ENCODE measurements at places on chromosomes 2 and 18.

DNA sequence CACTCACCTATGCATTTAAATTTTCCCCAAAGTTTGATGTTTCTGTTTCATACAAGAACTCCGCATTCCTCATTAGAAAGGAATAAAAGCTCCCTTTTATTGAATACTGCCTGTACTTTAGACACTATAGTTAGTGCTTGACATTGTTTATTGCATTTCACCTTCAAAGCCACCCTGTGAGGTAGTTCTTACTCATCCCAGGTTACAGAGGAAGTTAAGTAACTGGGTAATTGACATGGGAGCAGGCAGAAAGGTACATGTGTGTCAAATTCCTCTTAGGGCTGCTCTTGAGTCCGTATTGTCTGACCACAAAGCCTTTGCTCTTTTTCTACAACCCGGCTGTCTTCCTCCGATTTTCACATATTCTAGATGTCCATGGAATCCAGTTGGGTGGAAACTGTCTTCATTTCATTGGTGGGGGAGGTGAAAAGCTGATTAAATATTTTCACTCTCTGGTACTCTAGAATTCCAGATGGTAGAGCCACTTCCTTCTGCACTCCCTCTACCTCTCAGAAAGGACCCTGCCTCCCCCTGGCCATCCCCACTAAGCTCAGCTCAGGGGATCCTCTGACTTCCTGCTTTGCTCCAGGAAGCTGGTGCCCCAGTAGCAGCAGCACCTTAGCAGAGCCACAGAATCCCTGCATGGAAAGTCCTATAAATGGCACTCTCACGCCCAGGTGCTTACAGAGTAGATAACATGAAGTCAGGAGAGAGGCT is 319.2 kb downstream of the LRATD1 start:
- DNase-seq: no peak

GRCh38 chr2:15094161-15094560 is 461.6 kb downstream of the LRATD1 start:
- DNase-seq: no peak

- DNase-seq: no peak
These were observed 216.0 kb downstream of the SCG2 start for GRCh38 chr2:223386189-223386588.

DNA sequence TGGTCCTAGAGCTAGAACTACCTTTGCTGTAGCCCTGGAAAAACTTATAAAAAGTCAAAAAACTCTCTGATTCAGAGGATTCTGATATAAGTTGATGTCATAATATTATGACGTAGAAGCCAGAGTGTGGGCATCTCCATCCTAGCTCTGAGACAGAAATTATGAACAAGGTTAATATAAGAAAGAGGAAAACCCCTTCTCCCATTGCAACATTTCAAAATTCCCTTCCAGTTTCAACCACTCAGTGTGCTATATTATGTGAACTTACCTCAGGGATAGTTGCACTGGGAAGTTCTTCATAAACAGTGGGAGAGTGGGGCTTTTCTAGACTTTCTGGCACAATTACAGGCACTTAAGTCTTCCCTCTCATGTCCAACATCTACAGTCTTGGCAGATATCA is 171.6 kb downstream of the PIK3C3 start:
- DNase-seq: no peak

DNA sequence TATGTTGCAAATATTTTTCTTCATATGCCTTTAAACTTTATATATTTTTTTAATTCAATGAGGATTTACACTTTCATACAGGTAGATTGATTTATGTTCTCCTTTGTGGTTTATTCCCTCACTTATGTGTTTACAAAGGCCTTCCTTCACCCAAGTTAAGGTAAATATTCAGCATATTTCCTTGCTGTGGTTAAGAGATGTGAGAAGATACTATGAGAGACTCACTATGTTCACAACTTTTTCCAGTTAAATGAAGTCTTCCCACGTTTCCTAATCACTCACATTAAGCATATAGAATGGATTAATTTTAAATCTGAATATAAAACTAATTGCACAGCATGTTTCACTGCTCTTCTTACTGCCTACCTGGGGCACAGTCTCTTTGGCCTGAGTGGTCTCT is 597 bp downstream of the PECR start:
- no peak for DNase-seq

DNA sequence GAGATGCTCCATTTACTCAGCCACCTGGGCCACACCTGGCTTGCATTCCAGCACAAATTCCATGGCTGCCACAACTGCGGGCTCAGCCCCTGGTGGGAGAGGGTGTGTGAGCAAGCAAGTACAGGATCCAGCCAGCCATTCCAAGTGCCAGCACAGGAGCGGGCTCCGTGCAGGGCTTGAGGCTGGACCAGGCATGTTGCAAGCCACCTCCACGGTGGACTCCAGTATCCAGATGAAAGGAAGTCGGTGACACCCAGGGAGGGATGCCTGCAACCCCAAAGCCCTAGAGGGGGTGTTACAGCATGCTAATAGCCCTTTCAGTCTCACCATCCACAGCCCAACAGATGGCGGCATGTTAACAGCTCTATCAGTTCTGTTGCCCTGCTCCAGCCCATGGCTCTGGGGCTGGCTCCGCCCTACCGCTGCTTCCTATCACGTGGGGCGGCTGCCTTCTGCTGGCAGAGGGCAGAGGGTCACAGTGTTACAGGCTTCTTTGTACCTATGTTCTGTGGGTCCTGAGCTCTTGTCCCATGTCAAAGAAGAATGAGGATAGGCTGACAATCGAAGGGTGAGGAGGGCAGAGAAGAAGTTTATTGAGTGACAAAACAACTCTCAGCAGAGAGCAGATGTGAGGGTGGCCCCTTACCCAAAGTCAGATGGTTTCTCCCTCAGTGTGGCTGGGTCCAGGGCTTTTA is 11.7 kb upstream of the GORASP2 start:
- no peak for DNase-seq

- no peak for DNase-seq
These were observed 30.3 kb downstream of the WDSUB1 start for GRCh38 chr2:159256159-159256558.

- no peak for DNase-seq
These were observed 107.4 kb downstream of the PXDN start for GRCh38 chr2:1636791-1637415.

DNA sequence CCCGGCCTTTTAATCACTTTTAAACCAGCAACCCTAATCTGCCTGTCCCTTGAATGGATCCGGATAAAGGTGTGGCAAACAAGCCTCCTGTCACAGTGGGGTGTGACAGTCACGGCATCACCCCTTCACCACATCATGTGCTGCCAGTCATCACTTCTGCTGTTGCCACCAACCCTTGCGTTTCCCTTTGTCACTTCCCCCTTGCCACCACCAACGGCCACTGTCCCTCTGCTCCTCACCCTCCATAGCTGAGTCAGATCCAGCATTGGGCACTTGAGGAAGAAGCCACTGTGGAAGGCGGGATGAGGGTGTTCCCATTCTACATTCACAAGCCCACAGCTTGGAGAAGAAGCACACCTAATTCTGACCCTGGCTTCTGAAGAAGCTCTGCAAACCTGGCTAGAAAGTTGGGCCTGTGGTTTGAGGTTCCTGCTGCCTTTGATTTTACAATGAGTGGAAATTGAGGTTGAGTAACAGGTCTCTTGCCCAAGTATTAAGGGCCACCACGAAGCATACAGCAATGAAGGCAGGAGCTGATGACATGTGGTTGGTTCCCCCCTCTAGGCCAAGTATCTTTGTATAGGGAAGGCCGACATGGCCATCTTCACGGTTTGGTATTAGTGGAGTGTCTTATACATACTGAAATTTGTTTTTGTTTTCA is 22.9 kb upstream of the DARS1 start:
- DNase-seq: no peak

DNA sequence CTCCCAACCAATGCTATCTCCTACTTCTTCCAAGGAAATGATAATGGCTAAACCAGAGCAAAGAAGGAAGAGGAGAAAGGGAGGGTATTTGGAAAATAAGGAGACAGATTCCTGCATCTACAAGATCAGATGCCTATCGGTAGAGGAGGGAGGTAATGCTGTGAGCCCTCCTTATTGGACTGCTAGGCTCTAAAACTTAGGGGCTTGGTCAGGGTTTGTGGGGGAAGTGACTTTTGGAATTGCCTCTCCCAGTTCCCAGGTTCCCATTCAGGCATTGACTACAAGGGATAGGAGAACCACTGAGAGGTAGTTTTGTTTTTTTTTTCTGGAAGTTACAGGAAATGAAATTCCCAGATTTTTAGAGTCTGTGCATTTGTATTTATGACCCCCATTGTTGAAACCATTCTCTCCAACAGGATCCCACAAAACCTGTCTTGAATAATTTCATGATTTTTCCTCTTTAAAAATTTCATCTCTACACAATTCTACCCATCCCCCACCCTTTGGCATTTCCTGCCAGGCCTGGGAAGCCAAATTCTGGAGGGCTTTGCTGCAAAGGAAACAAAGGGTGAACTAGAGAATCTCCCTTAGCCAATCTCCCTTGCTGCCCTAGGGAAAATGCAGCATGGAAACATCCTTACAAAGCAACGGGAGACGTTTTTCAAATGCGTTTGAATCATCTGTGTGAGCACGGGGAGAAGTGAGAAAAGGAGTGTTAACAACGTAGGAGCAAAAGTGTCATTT is 282.1 kb upstream of the EPAS1 start:
- DNase-seq: peak; percentile 79

GRCh38 chr2:214328941-214329340 is 81.9 kb upstream of the VWC2L start:
- DNase-seq: no peak

DNA sequence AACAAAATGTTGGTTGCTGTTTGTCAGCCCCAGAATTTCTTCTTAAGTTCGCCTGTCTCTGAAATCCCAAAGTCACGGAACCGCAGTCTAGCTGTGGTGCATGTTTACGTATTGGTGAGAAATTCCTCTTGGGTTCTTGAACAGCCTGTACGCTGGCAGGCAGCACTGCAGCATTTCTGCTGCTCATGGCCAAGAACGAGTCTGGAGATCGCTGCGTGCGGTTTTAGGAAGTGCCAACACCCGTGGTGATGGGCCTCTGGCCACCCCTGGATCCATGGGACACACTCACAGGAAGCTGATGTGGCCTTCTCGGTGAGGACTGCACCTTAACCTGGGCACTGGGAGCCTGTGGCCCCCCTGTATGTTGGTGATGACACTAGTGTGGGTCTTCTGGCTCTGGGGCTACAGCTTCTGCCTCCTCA is 23.7 kb downstream of the ASB1 start:
- DNase-seq: no peak

- DNase-seq: peak; percentile 94
These were observed 35.2 kb downstream of the TMEM163 start for GRCh38 chr2:134683561-134684112.

DNA sequence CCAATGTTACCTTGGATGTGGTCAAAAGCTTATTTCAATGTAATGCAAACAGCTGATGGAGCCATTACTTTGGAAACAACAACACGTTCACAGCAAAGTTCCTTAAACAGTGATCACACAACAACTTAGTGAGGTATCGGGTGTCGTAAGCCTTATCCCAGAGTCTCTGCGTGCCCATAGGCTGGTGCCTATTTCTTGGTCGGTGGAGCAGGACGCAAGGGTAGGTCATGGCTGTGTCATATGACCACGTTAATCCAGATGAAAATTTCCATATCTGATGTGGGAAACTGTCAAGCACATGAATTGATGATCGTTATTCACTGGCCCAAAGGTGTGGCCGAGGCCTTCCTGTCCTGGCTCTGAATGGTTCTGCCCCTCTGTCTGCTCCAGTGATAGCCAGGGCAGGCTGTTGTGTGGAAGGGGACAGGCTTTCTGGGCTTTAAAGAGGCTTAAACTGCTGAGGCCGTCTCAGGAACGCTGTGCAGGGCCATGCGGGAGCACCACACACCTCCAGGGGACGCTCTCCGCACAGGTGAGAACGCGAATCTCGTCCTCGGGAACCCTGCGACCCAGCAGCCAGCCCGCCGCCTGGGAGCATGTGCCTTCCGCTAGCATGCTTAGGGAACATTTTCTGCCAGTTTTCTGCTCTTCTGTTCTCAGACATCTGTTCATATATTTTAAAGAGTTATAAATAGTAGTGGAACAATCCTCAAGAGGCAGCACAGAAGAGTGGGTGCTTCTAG is 90.6 kb downstream of the KCTD1 start:
- DNase-seq: no peak

- peak; percentile 76 for DNase-seq
These were observed 77.5 kb upstream of the DAPL1 start for GRCh38 chr2:158717366-158718195.

- DNase-seq: peak; percentile 52
These were observed 69.7 kb downstream of the LYPD6 start for GRCh38 chr2:149399934-149400615.

- no peak for DNase-seq
These were observed 503.6 kb upstream of the SYT4 start for GRCh38 chr18:43780782-43781340.

- DNase-seq: peak; percentile 77
These were observed 524 bp upstream of the SERTAD2 start for GRCh38 chr2:64654063-64654811.

DNA sequence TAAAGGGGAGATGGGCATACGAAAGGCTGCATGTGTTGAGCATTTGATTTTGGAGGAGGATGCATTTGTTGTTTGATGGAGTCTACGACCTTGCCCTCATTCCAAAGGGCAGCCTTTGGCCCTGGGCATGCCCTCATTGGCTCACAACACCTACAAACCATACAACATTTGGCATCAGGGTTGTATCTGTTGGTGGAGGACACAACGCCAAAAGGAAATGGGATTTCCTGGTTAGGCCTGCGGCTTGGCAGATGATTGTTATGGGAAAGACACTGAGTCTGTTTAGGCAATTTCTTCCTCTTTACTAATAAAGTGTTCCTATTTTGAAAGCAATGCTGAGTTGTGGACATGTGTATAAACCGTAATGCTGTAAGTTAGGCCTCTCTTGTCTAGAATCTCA is 246.9 kb downstream of the LDLRAD4 start:
- DNase-seq: peak; percentile 64

- DNase-seq: peak; percentile 10
These were observed 16.1 kb upstream of the TTLL4 start for GRCh38 chr2:218694405-218695145.

DNA sequence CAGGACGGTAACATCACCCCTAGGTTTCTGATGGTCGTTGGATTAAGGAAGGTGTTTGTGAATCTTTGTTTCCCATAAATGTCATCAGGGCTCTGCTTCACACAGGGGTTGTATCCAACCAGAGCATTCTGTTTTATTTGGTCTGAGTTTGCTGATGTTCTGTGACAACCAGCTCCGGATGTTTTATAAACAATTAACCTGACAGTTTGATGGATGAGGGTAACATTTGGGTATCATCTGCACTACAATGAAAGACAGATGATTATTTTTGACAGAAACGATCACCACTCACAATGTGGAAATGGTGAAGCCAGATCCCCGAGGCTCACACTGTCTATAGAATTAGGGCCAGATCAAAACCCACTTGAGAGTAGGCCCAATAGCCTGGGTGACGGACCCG is 107.1 kb downstream of the CDC42EP3 start:
- no peak for DNase-seq

GRCh38 chr2:27738349-27739057 is 33.0 kb upstream of the MRPL33 start:
- no peak for DNase-seq

GRCh38 chr2:189304360-189304759 is 124.8 kb upstream of the COL5A2 start:
- DNase-seq: no peak

GRCh38 chr2:15808204-15808910 is 132.0 kb upstream of the MYCN start:
- DNase-seq: no peak

- peak; percentile 76 for DNase-seq
These were observed 105.2 kb downstream of the NETO1 start for GRCh38 chr18:72762515-72763122.

GRCh38 chr2:219380926-219381325 is 6.8 kb downstream of the DNPEP start:
- DNase-seq: no peak
